ENCODE measurements at places on chromosomes 4 and X.
A peak's percentile ranks its signal among the peaks of the same experiment; 100 is the strongest.

GRCh38 chrX:22134681-22135080 lies 102.6 kb downstream of the PHEX start:
- no peaks in the 10 kb centered on the region for H3K4me1 ChIP-seq
- no peaks in the 10 kb centered on the region for H3K36me3 ChIP-seq
- no peaks in the 10 kb centered on the region for H3K27me3 ChIP-seq
- H3K27ac ChIP-seq: no peak overlapping the region
- no peak overlapping the region for H3K4me3 ChIP-seq

DNA sequence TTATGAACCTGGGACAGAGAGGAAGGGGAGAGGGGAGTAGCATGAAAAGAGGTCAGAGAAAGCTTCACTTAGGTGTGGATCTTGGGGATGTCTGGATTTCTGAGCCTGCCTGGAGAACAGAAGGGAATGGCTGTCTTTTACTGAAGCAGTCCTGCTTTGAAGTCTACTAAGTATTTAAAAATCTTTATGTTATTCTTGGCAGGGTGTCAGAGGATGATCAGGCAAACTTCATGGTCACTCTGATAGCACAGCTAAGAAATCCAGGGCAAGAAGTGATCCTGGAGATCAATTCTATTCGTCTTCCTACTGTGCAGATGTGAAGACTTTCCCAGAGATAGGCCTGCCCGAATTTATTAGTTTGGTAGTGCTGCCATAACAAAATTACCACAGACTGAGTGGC lies 464.4 kb upstream of the BOD1L1 start:
- H3K36me3 ChIP-seq: no peaks in the 10 kb centered on the region
- H3K4me1 ChIP-seq: no peaks in the 10 kb centered on the region
- DNase-seq: no peak
- H3K27me3 ChIP-seq: no peaks in the 10 kb centered on the region
- H3K27ac ChIP-seq: no peak overlapping the region
- H3K4me3 ChIP-seq: no peak overlapping the region

DNA sequence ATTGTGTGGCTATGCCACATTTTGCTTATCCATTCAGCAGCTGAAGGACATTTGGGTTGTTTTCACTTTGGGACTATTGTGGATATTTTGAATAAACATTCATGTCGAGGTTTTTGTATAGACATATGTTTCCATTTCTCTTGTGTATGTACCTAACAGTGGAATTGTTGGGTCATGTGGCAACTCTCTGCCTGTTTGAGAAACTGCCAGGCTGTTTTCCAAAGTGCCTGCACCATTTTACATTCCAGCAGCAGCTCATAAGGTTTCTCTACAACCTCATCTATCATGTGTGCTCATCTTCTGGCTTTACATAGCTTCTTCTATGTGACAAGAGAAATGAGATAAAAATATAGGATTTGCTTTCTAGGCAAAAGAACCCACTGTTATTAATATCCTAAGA lies 29.5 kb upstream of the TSPAN5 start:
- no peak overlapping the region for H3K27ac ChIP-seq
- DNase-seq: no peak
- H3K27me3 ChIP-seq: no peaks in the 10 kb centered on the region
- peaks cover 5% of the 10 kb centered on the region for H3K36me3 ChIP-seq
- peaks cover 21% of the 10 kb centered on the region for H3K4me1 ChIP-seq
- H3K4me3 ChIP-seq: no peak overlapping the region

GRCh38 chrX:106954041-106954440 lies 33.8 kb downstream of the CLDN2 start:
- H3K27me3 ChIP-seq: no peaks in the 10 kb centered on the region
- H3K36me3 ChIP-seq: no peaks in the 10 kb centered on the region
- DNase-seq: no peak
- H3K4me3 ChIP-seq: no peak overlapping the region
- H3K4me1 ChIP-seq: no peaks in the 10 kb centered on the region

- no peak for DNase-seq
- no peaks in the 10 kb centered on the region for H3K36me3 ChIP-seq
- H3K27ac ChIP-seq: no peak overlapping the region
- no peaks in the 10 kb centered on the region for H3K4me1 ChIP-seq
Observed at GRCh38 chr4:158068068-158068467, 104.8 kb downstream of the GASK1B start.

- no peaks in the 10 kb centered on the region for H3K4me1 ChIP-seq
- H3K36me3 ChIP-seq: no peaks in the 10 kb centered on the region
- H3K4me3 ChIP-seq: no peak overlapping the region
- no peaks in the 10 kb centered on the region for H3K27me3 ChIP-seq
- H3K27ac ChIP-seq: no peak overlapping the region
Observed at GRCh38 chr4:175325230-175325629, 407.1 kb downstream of the ADAM29 start.

- DNase-seq: no peak
- no peak overlapping the region for H3K4me3 ChIP-seq
- H3K27me3 ChIP-seq: no peaks in the 10 kb centered on the region
- no peaks in the 10 kb centered on the region for H3K36me3 ChIP-seq
Observed at GRCh38 chrX:18537524-18537923, 112.1 kb downstream of the CDKL5 start.

GRCh38 chr4:137359691-137360315 lies 172.5 kb downstream of the PCDH18 start:
- H3K36me3 ChIP-seq: no peaks in the 10 kb centered on the region
- no peaks in the 10 kb centered on the region for H3K27me3 ChIP-seq
- H3K4me1 ChIP-seq: no peaks in the 10 kb centered on the region

DNA sequence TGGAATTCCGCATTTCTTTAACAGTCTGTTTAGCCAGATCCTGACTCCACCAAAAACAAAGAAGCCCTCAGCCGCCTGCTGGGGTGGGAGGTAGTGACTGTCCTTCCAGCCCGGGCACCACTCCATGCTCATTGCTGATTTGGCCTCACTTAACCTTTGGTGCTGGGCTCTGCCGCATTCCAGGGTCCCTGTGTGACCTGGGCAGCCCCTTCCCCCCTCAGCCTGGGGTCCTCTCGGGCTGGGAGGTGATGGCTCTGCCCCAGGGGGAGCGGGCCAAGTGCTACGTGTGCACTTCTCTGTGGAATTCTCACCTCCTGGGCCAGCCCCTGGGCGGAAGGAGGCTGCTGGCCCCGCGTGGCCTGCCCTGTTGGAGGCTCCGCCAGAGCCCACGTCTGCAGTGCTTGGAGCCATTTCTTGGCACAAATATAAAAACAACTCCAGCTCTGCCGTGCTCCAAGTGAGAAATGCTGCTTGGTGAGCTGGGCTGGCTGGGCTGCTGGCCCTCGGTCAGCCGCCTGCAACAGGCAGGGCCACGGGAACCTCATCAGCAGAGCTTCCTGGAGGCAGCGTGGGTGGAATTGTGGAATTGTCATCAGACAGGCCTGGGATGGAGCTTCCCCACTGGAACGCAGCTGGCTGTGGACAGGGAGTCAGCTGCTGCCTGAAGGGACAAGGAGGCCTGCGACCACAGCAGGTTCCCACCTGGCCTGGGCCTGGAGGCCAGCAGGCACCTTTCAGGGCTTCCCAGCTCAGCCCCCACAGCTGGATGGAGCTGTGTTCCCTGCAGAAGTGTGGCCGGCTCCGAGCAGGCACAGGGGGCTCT lies 66.0 kb downstream of the TRMT44 start:
- no peak for DNase-seq
- H3K27ac ChIP-seq: no peak overlapping the region
- no peak overlapping the region for H3K4me3 ChIP-seq
- no peaks in the 10 kb centered on the region for H3K36me3 ChIP-seq
- H3K27me3 ChIP-seq: no peaks in the 10 kb centered on the region
- H3K4me1 ChIP-seq: no peaks in the 10 kb centered on the region

DNA sequence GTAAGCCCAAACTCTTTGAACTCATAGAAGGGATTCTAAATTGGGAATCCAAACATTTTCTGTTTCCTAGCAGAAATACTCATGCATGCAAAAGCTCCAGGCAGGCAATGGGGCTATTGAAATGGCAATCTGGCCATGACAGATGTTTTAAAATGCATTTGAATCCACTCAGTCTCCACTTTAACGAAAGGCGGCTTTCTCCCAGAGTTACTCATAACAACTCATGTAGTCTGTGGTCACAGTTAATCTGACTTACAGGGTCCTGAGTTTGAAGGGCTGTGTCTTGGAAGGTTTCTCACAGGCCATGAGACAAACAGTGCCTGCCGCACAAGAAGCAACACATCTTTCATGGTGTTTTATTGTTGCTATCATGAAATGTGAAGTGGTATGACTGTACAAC lies 185.7 kb downstream of the AMELX start:
- H3K4me1 ChIP-seq: no peaks in the 10 kb centered on the region
- H3K27me3 ChIP-seq: no peaks in the 10 kb centered on the region
- no peak overlapping the region for H3K4me3 ChIP-seq
- H3K27ac ChIP-seq: no peak overlapping the region

GRCh38 chrX:119763836-119764387 lies 5.5 kb downstream of the SOWAHD start:
- no peak overlapping the region for H3K4me3 ChIP-seq
- H3K27ac ChIP-seq: no peak overlapping the region
- H3K27me3 ChIP-seq: no peaks in the 10 kb centered on the region
- peaks cover 8% of the 10 kb centered on the region for H3K4me1 ChIP-seq
- DNase-seq: no peak
- H3K36me3 ChIP-seq: no peaks in the 10 kb centered on the region

DNA sequence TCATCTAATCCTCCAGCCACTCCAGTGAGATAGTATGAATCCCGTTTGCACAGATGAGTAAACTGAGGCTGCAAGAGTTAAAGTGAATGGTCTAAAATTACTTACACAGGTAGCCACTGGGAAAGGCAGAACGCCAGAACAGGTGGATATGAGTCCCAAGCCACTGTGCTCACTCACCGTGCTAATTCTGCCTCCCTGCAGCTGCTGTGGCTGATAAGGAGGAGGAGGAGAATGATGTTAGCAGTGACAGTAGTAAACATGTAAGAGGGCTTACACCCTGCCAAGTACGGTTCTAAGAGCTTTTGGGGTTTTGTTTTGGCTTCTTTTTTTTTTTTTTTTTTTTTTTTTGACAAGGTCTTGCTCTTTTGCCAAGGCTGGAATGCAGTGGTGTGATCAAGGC lies 90.5 kb upstream of the PRPS2 start:
- DNase-seq: no peak
- peaks cover 3% of the 10 kb centered on the region for H3K27me3 ChIP-seq
- no peak overlapping the region for H3K27ac ChIP-seq
- H3K4me1 ChIP-seq: no peaks in the 10 kb centered on the region
- no peak overlapping the region for H3K4me3 ChIP-seq

DNA sequence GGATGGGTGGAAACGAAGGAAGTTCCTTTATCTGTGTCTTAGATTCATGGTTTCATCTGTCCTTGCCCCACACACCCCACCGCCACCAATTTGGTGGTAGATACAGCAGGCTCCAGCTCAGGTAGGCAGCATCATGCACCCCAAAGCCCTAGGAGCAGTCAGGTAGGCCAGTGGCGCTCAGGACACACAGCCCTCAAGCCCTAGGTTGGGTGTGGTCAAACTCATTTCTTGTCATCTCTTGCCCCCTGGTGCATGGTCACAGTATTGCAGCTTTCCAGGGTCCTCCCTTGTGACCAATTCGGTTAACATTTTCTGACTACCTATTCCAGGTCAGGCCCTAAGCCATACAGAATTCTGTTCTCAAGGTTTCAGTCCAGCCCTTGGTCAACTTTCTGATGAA lies 14.5 kb upstream of the PRRG3 start:
- H3K4me3 ChIP-seq: no peak overlapping the region
- H3K36me3 ChIP-seq: no peaks in the 10 kb centered on the region
- peaks cover 8% of the 10 kb centered on the region for H3K4me1 ChIP-seq
- no peak overlapping the region for H3K27ac ChIP-seq
- peaks cover 2% of the 10 kb centered on the region for H3K27me3 ChIP-seq

DNA sequence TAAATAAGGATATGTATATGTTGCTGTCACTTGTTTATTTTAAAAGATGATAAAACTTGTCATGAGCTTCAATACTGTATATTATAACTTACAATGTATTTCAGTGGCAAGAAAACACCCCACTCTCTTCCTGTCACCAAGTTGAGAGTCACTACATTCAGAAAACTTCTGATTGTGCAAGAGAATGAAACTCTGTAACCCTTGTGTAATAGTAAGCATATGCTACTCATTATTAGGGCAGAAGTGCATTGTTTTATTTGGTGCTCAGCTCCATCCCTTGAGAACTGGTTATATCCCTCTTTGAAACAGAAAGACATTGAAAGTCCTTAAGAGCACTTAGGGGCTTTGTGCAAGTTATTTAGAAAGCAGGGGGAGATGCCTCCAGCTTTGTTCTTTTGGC lies 594.5 kb downstream of the ARAP2 start:
- H3K27ac ChIP-seq: no peak overlapping the region
- no peak overlapping the region for H3K4me3 ChIP-seq
- no peak for DNase-seq
- no peaks in the 10 kb centered on the region for H3K4me1 ChIP-seq
- H3K36me3 ChIP-seq: no peaks in the 10 kb centered on the region
- no peaks in the 10 kb centered on the region for H3K27me3 ChIP-seq

DNA sequence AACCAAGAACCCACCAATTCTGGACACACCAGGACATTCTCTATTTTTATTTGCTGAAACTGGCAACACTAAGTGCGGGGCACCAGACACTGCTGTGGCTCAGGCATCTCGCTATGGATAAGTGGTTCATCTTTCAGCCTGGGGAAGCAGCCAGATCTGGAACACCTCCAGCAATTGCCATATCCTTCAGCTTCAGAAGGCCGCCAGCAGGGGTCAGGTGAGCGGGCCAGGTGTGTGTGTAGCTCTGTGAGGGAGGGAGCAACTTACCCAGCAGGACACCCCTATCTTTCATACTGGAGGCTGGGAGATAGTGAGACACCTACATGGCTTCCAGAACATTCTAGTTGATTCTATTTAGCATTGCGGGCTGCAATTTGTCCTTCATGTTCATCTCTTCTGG lies 57.0 kb upstream of the GBA3 start:
- no peak overlapping the region for H3K4me3 ChIP-seq
- H3K4me1 ChIP-seq: no peaks in the 10 kb centered on the region
- no peaks in the 10 kb centered on the region for H3K27me3 ChIP-seq
- H3K36me3 ChIP-seq: no peaks in the 10 kb centered on the region
- no peak for DNase-seq
- no peak overlapping the region for H3K27ac ChIP-seq

GRCh38 chr4:184968784-184969201 lies 49.5 kb upstream of the HELT start:
- no peak overlapping the region for H3K4me3 ChIP-seq
- no peak overlapping the region for H3K27ac ChIP-seq
- peaks cover 6% of the 10 kb centered on the region for H3K36me3 ChIP-seq
- peaks cover 2% of the 10 kb centered on the region for H3K4me1 ChIP-seq
- peaks cover 7% of the 10 kb centered on the region for H3K27me3 ChIP-seq
- no peak for DNase-seq

GRCh38 chr4:133865612-133866327 lies 335.8 kb downstream of the PABPC4L start:
- H3K4me3 ChIP-seq: no peak overlapping the region
- no peaks in the 10 kb centered on the region for H3K36me3 ChIP-seq
- H3K27ac ChIP-seq: no peak overlapping the region
- no peak for DNase-seq

- peak; percentile 73 for DNase-seq
- no peaks in the 10 kb centered on the region for H3K4me1 ChIP-seq
- no peak overlapping the region for H3K27ac ChIP-seq
- H3K36me3 ChIP-seq: no peaks in the 10 kb centered on the region
- H3K4me3 ChIP-seq: no peak overlapping the region
Observed at GRCh38 chr4:185597532-185598188, 62.4 kb upstream of the PDLIM3 start.
